Fibroblast of skin of left quadriceps (primary cell): ENCODE measurements at places on chromosomes 3 and 15.
A peak's percentile ranks its signal among the peaks of the same experiment; 100 is the strongest.

DNA sequence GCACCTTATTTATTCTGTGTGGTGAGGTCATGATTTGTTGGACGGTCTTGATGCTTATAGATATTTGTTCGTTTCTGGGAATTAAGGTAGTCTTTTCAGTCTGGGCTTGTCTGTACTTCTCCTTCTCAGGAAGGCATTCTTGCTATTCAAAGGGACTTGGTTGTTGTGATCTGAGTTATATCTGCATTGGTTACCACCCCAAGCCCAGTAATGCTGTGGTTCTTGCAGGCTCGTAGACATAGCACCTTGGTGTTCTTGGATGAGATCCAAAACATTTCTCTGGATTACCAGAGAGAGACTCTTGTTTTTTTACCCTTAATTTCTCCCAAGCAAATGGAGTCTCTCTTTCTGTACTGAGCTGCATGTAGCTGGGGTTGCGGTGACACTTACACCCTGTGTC is 128.0 kb upstream of the CBLB start:
- DNase-seq = no peak

GRCh38 chr15:66489179-66489791 is 8.3 kb downstream of the SNAPC5 start:
- DNase-seq = no peak

GRCh38 chr3:16460886-16461285 is 52.6 kb downstream of the RFTN1 start:
- no peak for DNase-seq

DNA sequence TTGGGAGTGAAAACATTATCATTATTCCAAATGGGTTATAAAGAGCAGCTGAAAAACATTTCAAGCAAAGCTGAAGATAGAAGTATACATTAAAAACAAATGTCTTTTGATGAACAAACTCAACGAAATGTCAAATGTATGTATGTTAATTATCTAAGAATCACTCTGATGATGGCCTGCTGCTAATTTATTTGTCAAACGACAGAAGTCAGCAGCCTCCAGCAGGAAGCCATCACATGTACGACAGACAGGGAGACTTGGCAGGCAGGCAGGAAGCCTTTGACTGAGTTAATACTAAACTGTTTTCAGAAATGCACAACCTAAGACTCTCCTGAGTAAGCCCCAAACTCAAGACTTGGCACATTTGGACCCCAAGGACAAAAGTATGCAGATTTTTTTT is 491.1 kb downstream of the ZNF385D start:
- no peak for DNase-seq

- DNase-seq = peak; percentile 25
Measured at GRCh38 chr3:88142094-88142624, 7.6 kb upstream of the C3orf38 start.

- DNase-seq = peak; percentile 6
Measured at GRCh38 chr15:34514251-34514670, 69.2 kb downstream of the GOLGA8B start.

GRCh38 chr3:7204848-7205156 is 343.9 kb downstream of the GRM7 start:
- DNase-seq = no peak

GRCh38 chr15:43221422-43221821 is 604 bp upstream of the EPB42 start:
- no peak for DNase-seq

- DNase-seq = no peak
Measured at GRCh38 chr3:183330881-183331280, 77.8 kb downstream of the B3GNT5 start.

DNA sequence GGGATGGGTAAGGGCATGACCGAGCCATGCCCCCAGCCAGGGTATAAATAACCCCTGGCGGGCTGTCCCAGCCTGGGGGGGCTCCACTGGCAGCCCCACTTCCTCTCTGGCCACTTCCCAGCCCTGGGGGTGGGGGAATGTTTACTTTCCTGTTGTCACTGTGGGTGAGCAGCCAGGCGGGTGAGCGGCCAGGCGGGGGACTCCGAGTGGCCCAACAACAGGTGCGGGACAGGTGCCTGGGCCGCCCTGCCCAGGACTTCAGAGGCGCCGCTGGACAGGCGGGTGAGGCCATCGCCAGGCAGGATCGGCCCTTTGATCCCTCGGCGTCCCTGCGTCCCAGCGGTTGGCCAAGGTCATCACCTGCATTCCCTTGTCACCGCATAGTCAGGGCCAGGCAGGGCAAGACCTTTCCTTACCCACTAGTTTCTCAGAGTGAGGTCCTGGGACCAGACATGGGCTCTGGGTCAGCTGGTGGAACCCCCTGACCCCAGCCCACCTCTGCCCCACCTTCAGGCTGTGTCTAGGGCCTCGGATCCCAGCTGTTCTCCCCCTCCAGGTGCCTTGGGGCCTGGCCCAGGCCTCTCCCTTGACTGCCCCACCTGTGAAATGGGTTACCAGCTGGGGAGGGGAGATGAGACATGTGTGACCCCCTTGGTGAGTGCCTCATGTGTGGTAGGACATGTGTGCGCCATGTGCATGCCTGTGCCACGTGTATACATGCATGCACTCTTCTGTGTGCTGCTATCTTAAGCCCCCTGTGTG is 16.6 kb downstream of the SEMA3F start:
- no peak for DNase-seq

- peak; percentile 61 for DNase-seq
Measured at GRCh38 chr3:174270841-174271240, 588.3 kb upstream of the NAALADL2 start.

DNA sequence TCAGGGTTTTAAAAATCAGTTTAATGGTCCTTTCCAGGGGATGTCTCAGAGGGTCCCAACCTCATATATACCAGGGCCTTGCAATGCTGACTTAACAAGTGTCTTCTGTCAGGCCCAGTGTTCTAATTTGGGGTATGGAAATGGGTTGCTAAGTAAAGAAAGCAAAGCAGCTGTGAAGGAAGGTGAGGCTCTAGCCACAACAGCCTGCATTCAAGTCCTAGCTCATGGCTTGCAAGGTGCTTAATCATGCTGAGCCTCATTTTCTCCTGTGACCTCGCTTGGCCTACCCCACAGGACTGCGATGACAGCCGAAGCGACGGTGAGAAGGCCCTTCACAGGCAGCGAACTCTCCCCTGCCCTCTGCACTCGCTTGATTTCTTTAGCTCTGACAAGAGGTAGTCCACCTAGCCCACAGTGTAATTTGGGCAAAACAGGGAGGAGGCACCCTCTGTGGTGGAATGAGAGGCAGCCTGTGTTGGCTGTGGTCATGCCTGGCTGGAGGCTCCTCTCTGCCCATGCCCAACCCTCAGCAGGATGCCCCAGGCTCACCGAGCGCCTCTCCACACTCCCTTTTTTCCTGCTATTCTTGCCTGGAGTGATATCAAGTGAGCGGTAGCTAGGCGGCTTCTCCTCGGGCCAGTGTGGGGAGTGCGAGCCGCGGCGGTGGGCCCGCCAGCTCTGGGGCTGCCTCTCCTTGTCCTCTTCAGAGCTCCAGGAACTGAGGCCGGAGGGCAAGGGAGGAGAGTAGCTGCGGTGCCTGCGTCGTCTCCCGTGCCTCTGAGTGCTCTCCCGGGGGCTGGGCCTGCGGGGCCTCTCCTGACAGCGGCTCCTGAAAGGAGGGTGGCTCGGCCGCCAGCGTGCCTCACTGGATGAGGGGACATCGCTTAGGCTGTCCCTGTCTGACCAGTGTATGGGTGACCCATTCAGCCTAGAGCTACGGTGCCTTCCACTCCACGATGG is 29.2 kb downstream of the ILDR1 start:
- DNase-seq = no peak

DNA sequence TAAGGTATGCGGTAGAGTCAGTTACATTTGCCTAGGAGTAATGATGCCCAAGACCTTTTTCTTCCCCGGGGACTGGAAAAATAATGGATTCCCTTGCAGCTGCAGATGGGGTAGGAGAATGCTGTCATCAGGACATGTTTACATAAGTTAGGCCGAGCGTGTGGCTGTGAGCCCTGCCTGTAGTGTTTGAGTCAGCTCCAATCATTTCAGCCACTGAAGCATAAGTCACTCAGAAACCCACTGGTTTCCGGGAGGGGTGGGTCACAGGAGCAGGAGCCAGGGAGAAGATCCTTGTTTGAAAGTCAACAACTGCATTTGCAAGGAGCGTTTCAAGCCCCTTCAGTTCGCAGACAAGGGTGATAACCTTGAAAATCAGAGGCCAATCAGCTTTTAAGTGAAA is 562.3 kb downstream of the MCTP2 start:
- DNase-seq = no peak

GRCh38 chr3:135667061-135667460 is 298.5 kb upstream of the PPP2R3A start:
- no peak for DNase-seq

- no peak for DNase-seq
Measured at GRCh38 chr3:70180664-70181063, 131.8 kb downstream of the MDFIC2 start.

DNA sequence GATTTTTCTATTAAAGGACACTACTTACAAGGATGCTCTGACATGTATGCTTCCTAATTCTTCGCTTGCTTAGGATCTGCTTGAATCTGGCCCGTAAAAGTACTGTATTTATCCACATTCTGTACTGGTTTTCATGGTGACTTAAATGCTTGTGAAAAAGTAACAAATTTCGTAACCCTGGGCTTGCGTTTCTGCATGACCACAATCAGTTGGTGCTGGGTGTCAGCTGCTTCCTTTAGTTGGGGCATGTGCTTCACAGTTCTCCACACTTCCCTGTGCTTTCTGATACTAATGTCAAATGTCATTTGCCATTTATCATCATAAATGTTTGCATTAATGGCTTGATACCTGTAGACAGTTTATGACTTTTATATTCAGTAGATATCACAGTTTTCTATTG is 218.4 kb upstream of the MLF1 start:
- no peak for DNase-seq

DNA sequence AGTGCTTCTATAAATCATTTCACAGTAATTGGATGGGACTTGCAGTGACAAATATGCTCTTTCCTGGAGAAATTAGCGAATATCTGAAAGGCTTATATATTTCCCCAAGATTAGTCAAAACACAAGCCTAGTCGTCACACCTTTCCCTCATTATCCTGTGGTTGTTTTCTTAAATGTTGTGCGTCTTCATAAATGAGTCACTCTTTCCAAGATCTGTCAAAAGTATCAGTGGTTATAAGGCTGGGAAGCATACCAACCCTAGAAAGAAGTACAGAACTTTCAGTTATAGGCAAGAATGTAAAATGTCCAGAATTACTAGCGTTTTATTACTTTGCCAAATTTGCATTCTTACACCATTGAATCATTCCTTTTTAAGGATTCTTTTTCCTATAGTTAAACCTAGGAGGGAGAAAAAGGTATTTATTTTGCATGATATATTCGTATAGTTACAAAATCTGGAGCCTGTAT is 33.6 kb downstream of the TMEM212 start:
- peak; percentile 97 for DNase-seq

GRCh38 chr15:69536726-69537512 is 84.3 kb downstream of the RPLP1 start:
- DNase-seq = no peak

GRCh38 chr3:15647611-15648167 is 46.1 kb downstream of the BTD start:
- DNase-seq = peak; percentile 96

- no peak for DNase-seq
Measured at GRCh38 chr15:42735382-42736165, 1.4 kb downstream of the CDAN1 start.

- DNase-seq = no peak
Measured at GRCh38 chr15:93466380-93466779, 377.4 kb upstream of the RGMA start.

DNA sequence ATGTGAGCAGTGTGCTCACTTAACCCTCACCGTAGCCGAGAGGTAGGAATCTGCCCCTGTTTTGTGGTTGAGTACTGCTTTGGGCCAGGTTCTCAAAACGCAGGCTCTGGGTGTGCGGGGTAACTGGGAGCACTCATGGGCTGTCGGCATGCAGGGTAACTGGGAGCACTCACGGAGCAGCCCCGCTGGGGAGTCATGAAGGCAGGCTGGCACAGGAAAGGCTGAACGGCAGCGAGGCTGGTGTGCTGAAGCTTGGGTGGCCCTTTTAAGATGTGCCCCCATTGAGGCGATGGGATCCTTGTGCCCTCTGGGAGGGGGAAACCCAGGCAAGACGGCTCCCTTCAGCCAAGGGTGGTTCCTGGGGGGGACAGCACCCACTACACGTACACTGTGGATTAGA is 44.6 kb upstream of the VPS8 start:
- no peak for DNase-seq

DNA sequence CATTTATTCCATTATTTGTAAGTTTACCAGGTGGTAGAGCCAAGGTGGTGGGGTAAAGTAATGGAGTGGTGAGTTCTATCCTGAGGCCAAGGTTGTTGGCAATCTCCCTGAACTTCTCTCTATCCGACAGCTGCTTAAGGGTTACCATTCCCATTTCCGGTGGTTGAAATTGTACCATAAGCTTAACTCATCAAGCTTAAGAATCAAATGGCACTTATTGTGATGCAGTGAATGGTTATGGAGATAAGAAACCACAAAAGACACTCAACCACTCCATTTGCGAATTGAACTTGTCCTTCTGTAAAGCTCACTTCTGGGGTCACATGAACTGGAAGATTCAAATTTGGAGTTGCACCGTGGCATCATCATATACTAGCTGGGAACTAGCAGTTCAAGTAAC is 287.4 kb upstream of the SLCO3A1 start:
- DNase-seq = no peak

- DNase-seq = no peak
Measured at GRCh38 chr3:161208931-161209330, 12.2 kb upstream of the NMD3 start.

DNA sequence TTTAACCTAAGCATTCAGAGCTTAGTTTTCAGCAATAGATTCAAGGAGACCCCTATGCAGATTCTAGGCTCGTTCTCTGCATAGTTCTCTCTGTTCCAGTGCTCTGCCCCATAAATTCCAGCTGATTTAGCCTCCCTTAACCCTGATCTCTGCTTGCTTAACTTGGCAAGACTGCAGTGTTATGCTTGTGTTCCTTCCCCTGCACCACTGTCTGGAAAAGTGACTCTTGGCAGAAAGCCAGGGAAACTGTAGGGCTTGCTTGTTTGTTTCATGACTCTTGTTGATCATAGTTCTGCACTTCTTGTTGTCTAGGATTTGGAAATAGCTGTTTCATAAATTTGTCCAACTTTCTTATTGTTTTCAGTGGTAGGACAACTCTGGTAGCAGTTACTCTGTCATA is 40.1 kb downstream of the ANAPC13 start:
- no peak for DNase-seq

GRCh38 chr3:146199762-146200161 is 38.8 kb upstream of the PLOD2 start:
- no peak for DNase-seq
